ENCODE measurements at places on chromosomes 4 and X.

DNA sequence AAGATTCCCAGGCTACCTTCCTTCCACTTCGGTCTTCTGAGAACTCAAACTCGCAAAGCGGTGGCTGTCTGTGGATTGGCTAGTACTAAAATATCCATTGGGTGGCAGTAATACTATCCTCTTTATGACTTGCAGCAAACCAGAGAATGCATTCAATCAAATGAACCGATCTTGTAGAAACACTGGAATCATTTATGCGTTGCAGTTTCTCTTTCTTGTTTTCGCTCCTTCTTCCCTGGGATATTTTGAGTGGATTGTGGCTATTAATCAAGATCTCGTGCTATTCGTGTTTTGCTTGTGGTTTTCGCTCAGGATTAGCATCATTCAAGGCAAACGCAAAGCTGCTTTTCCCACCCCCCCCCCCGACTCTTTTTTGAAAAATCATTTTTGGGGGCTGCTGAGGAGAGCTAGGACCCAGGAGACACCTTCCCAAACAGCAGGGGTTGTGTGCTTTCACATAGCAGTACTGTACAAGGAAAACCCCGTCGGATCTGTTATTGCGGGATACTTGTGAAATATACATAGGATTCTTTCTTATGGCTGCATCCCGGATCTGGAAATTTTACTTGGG lies at the start of gene IL1RAPL1:
Gene IL1RAPL1 (plus strand): TSS at position 466 of the 571 bp plus-strand sequence.
- no peak for DNase-seq

DNA sequence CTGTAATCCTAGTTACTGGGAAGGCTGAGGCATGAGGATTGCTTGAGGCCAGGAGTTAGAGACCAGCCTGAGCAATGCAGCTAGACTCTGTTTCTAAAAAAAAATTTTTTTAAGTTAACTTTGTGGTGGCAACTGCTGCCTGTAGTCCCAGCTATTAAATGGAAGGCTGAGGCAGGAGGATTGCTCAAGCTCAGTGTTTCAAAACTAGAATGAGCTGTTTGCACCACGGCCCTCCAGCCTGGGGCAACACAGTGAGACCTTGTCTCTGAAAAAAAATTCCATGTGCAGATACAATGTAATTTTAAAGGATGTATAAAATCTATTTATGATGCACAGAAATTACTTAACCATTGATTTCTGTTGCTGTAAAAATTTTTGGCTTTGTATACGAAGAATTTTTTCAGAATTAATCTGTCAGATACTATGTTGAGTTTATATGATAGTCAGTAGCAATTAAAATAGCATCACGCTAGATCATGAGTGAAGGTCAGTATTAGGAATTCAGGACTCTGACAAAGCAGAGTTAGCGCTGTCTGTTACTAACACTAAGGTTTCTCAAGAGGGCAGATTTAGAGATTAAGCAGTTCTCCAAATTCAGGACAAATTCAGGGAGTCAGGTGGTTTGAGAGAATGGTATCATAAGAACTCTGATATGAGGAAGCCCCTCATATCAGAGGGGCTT lies 8.3 kb upstream of the AGA start:
- no peak for DNase-seq

DNA sequence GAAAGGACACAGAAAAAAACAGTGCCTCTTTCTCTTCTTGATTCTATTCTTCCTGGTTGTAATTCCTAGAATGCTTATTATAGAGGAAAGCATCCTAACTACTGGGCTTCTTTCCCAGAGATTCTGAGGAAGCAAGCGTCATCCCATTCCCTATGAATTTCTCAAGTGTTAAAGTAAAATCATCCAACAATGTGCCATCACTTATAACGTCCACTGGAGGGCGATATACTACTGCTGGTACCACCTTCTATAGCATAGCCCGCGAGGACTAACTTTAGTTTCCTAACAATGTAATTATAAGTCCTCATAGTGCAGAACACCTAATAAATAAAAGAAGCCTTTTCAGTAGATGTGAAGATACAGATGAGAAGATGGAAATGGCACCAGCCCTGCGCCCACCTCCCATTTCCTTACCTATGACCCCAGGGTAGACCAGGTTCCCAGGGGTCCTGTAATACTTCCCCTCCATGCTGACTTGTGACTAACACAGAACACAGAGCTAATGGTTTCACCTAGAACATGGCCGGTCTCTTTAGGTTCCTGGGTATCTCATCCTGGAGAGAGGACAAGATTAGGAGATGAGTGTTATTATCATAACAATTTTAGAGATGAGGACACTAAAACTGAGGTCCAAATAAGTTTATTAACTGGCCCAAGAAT lies 4.2 kb downstream of the CENPVL3 start:
- DNase-seq, result peak; percentile 6

- no peak for DNase-seq
Observed at GRCh38 chrX:148135738-148136137, 154.6 kb downstream of the FMR1NB start.

- DNase-seq, result peak; percentile 63
Observed at GRCh38 chr4:5812506-5813229, 80.2 kb downstream of the CRMP1 start.

- no peak for DNase-seq
Observed at GRCh38 chr4:87851953-87852352, 19.2 kb downstream of the MEPE start.

DNA sequence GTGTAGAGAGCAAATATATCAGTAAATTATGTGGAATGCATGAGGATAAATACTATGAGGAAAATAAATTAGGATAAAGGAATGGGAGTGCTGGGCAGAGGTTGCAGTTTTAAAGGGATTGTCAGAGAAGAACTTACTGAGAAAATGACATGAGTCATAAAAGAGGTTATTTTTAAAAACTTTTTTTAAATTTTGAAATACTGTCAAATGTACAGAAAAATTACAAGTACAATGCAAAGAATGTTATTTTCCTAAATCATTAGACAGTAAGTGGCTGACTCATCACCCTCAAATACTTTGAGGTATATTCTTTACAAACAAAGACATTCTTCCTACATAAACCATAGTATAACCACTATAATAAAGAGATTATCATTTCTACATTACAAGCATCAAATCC lies 29.8 kb upstream of the H2AZ1 start:
- no peak for DNase-seq

- no peak for DNase-seq
Observed at GRCh38 chrX:140724736-140725135, 15.2 kb downstream of the LINC00632 start.

- DNase-seq, result no peak
Observed at GRCh38 chr4:140308366-140309123, 64.9 kb upstream of the SCOC start.

DNA sequence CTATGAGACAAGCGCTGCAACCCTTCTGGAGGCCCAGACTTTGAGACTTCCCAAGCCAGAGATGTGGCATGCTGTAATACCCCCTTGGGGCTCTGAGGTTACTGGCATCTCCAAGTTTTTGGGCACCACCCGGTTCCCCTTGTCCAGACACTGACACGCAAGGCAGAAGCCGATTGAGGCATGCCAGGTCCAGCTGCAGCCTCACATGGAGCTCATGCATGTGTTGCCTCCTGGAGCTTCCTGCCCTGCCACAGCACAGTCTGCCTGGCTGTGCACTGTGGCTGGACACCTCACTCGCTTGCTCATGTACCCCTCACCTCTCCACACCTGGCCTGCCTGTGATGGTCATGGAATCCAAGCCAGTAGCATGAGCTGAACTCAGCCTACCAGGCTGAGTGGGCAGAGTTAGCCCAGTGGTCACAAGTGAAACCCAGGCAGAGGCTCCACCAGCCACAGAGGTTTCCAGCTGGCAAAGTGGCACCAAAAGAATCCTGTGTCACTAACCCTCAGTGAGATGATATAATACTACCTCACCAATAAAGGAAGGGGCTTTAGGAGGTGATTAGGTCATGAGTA lies 789.2 kb upstream of the INTU start:
- no peak for DNase-seq

- DNase-seq, result no peak
Observed at GRCh38 chr4:48979914-48980579, 6.0 kb upstream of the CWH43 start.

- DNase-seq, result no peak
Observed at GRCh38 chr4:29326816-29327215, 1393.4 kb upstream of the PCDH7 start.

- DNase-seq, result peak; percentile 24
Observed at GRCh38 chrX:150897421-150898320, 797 bp downstream of the CD99L2 start.

DNA sequence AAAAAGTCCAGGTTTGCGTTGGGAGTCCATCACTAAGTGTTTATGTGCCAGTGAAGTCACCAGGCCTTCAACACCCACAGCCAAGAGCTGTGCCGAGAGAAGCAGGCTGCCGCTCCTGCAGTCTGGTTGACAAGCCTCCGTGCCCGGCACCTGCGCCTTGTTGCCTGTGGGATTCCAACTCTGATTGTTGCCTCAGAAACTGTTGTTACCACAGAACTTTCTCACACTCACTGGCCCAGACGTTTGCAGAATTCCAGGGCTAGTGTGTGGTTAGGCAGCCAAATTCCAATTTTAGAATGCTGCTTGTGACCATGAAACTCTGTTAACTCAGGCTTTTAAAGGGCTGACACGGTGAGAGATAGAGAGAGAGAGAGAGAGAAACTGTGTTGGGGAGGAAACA lies 119.5 kb upstream of the LIMCH1 start:
- DNase-seq, result no peak

DNA sequence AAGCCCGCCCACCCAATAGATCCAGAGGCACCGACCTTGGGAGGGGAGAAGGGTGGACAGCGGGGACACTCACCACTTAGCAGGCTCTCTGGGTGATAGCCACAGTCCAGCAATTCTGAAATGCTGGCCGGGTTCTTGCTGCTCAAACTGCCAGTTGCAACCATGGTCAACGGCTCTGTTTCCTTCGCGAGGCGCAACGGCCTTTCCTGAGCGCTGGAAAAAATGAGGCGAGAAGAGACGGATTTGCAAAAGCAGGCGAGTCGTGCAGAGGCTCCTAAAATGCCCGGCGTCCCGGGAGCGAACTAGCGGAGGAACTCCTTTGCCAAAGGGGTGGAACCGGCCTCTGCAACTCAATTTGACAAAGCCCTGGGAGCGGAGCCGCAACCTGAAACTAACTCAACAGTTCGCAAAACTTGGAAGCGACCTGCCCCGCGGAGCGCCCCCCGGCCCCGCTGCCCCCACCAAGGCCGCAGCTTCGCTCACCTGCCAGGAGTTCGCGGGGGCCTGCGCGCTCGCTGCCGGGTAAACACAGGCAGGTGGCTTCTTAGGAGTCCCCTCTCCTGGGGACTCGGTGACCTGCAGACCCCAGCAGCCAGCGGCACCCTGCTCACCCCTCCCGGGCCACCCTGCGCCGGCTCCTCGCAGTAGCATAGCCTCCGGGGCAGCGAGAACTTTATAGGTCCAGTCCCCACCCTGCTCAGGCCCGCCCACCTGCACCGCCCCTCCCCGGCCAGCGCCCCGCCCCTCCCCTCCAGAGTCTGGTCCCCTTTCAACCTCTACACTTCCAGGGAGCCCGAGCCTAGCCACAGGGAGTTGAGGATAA lies at the start of gene DDIT4L:
Gene DDIT4L (minus strand): TSS at position 649 of the 823 bp plus-strand sequence. CDS start 485 bp downstream, at position 164.
- no peak for DNase-seq

DNA sequence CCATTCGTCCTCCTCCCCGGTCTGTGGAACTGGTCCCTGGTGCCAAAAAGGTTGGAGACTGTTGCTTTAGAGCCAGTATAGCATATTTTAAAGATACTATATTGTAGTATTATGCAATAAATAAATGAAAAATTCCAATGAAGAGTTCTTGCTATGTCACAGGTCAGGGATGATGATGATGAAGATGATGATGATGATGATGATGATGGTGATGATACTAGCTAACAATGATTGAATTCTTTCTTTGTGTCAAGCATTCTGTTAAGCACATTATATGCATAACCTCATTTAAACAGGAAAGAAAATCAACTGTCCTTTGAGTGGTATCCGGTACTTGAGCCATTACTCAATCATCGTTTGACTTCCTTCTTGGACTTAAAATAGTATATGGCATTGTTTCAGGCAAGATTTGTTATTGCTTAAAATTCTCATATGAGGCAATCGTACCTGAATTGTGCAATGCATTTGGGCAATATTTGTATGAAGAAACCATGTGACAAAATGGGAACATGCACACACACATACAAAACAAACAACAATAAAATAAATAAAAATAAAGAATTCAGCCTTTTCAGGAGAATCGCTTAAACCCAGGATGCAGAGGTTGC lies 22.8 kb upstream of the TLR2 start:
- no peak for DNase-seq

GRCh38 chr4:101807351-101807750 lies 16.8 kb downstream of the BANK1 start:
- DNase-seq, result no peak

GRCh38 chr4:38673130-38673978 lies 9.4 kb downstream of the KLF3 start:
- no peak for DNase-seq

DNA sequence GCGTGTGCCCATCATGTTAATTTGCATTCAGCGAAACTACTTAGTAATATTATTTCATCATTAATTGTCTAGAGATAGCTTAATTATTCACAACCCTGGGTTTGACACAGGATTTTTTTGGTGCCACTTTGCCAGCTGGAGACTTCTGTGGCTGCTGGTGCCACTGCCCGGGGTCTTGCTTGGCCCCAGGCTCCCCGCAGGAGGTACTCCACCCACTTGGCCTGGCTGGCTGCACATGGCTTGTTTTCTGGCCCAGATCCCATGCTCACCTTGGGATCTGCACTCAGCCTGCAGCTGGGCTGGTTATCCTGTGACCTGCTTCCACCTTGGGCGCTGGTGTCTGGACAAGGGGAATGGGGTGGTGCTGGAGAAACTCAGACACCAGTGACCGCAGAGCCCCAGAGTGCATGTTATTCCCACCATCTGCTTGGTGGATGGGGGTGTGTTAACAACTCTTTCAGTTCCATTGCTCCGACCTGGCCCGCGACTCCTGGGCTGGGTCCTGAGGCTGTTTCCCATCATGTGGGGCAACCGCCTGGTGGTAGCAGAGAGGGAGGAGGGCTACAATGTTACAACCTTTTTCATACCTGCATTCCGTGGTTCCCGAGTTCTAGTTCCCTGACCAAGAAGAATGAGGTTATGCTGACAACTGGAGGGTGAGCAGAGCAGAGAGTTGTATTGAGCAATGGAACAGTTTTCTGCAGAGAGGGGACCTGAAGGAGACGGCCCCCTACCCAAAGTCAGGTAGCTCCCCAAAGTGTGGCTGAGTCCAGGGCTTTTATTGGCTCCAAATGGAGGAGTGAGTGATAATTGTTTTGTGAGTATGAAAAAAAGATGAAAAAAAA lies 1950.0 kb upstream of the IGFBP7 start:
- no peak for DNase-seq

DNA sequence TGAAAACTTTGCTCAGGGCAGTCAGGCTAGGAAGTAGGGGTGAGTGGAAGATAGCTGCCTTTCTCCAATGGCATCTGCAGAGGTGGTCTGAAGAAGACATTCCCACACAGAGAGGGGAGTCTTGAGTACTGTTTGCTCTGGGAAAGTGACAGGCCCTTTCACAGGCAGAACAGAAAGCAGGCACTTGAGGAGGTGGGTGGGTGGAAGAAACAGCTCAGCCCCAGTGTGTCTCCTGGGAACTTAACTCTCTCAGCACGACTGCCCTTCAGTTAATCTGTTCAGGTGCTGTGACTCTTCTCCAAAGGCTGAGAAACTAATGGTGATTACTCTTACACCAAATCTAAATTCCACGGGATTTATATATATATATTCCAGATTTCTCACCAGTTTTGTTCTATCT lies 28.3 kb downstream of the ENOPH1 start:
- no peak for DNase-seq

All from NCI-H1930 (cell line).